Vein endothelial cell (primary cell): ENCODE measurements at places on chromosomes 5 and 9. TPM values are rescaled to one million over a fixed set of nuclear protein-coding genes. Genes with fewer than 3 reads are reported as not detected.

The GIN1 gene
- total RNA-seq, result 3.3 and 7.5 TPM in 2 replicates

The CD74 gene
- total RNA-seq, result 0.98 and 1.7 TPM in 2 replicates

The CYLC2 gene
- total RNA-seq, result not detected in 2 replicates

The SH2D3C gene
- 71.9 and 85.9 TPM in 2 replicates for total RNA-seq

The CTXN3 gene
- total RNA-seq, result not detected in 2 replicates

The PDZD2 gene
- 3.9 and 6.9 TPM in 2 replicates for total RNA-seq

The LPAR1 gene
- 0.33 and 0.76 TPM in 2 replicates for total RNA-seq

The NDUFS4 gene
- total RNA-seq, result 65.7 and 67.7 TPM in 2 replicates

The IL3 gene
- total RNA-seq, result not detected in 2 replicates

The OR1Q1 gene
- not detected in 2 replicates for total RNA-seq

The PRDM9 gene
- not detected in 2 replicates for total RNA-seq

The SLC34A3 gene
- not detected in 2 replicates for total RNA-seq

The RNF183 gene
- total RNA-seq, result not detected in 2 replicates

The PLEKHG4B gene
- not detected in 2 replicates for total RNA-seq

The PCDHGA2 gene
- 1.6 and 2.9 TPM in 2 replicates for total RNA-seq

The RASEF gene
- 0.19 TPM in 1 of 2 replicates, not detected in the other for total RNA-seq

The CAVIN4 gene
- 1.6 and 3.3 TPM in 2 replicates for total RNA-seq

The PAXX gene
- total RNA-seq, result 14.6 and 19.6 TPM in 2 replicates

The TRIM14 gene
- 2.3 and 2.9 TPM in 2 replicates for total RNA-seq

The ECM2 gene
- total RNA-seq, result under 0.01 TPM in 1 of 2 replicates, not detected in the other

The GFPT2 gene
- total RNA-seq, result 0.86 and 0.98 TPM in 2 replicates

The RANBP3L gene
- total RNA-seq, result not detected in 2 replicates

The ADAMTS16 gene
- under 0.01 TPM in 1 of 2 replicates, not detected in the other for total RNA-seq

The PPP2R2B gene
- total RNA-seq, result not detected in 2 replicates

The FKBP15 gene
- total RNA-seq, result 24.2 and 28.8 TPM in 2 replicates

The GRXCR2 gene
- not detected in 2 replicates for total RNA-seq

The C5orf58 gene
- not detected in 2 replicates for total RNA-seq
